ENCODE measurements at places on chromosomes 5 and 9.

- no peak for DNase-seq
Measured at GRCh38 chr9:131197160-131197911, 72.0 kb downstream of the NUP214 start.

GRCh38 chr9:69455311-69455710 is 130.3 kb downstream of the ENTREP1 start:
- no peak for DNase-seq

GRCh38 chr9:130010151-130010988 is 32.6 kb downstream of the FNBP1 start:
- DNase-seq: no peak

- no peak for DNase-seq
Measured at GRCh38 chr5:135032999-135033861, 798 bp downstream of the PITX1 start.

GRCh38 chr9:72039532-72039931 is 20.9 kb downstream of the C9orf57 start:
- no peak for DNase-seq

DNA sequence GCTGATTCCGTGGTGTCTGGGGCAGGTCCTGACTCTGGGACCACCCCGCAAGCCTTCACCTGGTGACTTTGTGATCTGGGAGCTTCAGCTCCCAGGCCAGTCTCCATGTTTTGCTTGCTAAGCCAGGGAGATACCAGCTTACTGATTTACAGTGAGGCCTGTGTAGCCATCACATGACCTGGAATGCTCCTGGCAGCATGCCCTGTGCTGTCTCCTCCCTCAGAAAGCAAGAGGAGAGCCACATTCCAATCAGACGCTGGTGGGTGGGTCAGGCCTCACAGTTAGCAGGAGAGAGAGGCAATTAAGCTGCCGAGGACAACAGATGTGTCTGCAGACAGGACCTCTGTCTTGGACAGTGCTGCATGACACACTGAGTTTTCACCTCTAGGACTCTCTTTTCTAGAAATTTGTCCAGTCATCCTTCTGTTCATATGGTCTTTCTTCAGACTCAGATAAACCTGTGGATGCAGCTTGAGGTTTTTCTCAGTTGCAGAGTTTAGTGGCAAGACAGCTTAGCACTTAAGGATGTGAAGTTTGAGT is 24.4 kb upstream of the GRPEL2 start:
- peak; percentile 96 for DNase-seq

GRCh38 chr5:1799110-1799601 is 481 bp downstream of the MRPL36 start:
- DNase-seq: no peak

- no peak for DNase-seq
Measured at GRCh38 chr9:137167747-137168572, 1.9 kb downstream of the LRRC26 start.

DNA sequence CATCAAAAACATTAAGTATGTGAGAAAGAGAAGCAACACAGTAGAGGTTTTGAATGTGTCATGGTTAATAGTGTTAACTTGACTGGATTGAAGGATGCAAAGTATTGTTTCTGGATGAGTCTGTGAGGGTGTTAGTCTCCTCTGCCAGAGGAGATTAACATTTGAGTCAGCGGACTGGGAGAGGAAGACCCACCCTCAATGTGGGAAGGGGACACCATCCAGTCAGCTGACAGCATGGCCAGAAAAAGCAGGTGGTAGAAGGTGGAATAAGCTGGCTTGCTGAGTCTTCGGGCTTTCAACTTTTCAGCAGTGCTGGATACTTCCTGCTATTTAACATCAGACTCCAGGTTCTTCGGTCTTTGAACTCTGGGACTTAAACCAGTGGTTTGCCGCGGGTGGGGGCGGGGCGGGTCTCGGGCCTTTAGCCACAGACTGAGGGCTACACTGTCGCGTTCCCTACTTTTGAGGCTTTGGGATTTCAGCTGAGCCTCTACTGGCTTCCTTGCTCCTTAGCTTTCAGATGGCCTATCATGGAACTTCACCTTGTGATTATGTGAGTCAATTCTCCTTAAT is 309.9 kb upstream of the ST8SIA4 start:
- DNase-seq: no peak

DNA sequence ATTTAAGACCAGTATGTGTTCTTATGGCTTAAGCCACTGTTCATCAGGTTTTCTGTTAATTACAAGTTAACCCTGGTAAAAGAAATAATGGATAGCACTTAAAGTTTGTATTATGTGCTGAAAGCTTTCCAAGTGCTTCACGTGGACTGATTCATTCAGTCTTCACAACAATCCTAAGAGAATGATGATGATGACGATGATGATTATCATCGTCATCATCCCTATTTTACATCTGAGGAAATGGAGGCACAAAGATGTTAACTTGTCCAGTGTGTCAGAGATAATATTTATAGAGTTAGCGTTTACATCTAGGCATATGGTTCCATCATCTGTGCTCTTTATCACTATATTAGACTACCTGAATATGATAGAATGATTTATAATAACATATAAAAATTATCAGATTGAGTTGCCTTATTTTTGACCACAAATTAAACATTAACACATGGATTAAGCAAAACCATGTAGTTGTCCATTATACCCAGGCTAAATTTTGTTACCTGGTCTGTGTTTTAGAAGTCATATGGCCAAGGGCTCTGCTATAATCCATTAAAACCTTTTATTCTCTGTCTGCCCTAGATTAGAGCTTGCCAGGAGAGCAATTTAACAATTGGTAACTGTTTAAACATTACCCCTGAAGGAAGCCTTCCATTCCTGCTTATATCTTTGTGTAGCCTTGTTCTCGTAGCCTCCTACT is 102.3 kb upstream of the MAP3K1 start:
- no peak for DNase-seq

GRCh38 chr9:107650995-107651394 is 161.4 kb upstream of the KLF4 start:
- DNase-seq: no peak

DNA sequence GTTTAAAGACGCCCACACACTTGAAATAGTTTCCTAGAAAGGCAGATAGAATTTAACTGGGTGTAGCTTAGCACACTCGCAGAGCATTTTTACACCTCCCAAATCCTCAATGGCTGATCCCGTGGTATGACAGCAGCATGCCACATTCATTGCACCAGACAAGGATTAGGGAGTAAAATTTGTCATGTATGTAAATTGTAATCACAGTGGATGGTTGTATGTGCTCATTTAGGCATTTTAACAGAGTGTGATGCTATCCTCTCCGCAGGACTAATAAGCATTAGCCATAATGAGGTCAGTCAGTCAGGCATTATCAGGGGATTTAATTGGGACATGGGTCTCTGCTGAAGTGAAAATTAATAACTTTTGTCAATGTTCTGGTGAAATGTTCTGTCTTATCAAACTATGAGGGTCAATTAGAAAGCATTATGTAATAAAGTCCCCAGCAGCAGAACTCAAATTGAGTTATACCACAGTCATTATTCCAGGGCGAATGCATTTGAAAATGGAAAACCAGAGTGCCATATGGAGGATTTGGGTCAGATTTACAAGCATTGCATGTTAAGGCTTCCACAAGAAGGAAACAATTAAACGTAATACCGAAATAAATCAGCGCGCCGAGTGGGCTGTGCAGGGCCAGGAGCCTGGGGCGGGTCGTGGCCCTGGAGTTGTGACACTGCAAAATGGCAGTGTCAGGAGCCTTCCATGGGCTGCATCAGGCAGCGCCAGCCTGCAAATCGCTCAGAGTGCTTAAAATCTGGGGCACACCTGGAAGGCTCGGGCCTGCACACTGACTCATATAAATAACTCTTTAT is 602.2 kb downstream of the BNC2 start:
- peak; percentile 25 for DNase-seq

DNA sequence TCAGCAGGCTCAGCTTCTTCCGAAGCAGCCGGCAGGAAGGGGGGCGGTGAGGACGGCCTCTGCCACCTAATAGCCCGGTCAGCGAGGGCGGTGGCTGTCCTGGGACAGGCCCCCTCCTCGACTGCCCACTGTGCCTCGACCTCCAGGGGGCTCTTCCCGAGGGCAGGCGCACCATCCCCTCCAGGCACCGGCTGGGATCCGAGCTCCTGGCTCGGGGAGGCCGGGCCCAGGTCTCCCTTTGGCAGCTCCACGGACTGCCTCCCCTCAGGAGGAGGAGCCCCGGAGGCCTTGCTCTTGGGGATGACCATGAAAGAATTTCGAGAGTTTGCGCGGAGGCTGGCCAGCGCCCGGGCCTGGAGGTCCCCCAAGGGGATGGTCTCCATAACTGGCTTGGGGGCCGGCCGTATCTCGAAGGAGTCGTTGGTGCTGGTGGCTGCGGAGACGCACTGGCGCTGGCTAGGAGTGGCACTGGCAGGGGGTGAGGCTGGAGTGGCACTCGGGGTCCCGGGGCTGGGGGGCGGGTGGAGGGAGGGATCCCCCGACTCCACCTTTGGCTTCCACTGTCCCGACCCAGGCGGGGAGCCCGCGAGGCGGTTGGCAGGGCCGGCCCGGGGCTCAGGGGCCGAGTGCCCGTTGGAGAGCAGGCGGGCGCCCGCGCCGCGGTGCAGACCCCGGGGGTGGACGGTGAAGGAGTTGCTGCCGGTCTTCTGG is 975 bp downstream of the TPRN start:
- DNase-seq: no peak

GRCh38 chr5:73298772-73299630 is 126.0 kb downstream of the TMEM174 start:
- DNase-seq: peak; percentile 68

GRCh38 chr9:134899818-134900217 is 17.9 kb downstream of the FCN1 start:
- no peak for DNase-seq

DNA sequence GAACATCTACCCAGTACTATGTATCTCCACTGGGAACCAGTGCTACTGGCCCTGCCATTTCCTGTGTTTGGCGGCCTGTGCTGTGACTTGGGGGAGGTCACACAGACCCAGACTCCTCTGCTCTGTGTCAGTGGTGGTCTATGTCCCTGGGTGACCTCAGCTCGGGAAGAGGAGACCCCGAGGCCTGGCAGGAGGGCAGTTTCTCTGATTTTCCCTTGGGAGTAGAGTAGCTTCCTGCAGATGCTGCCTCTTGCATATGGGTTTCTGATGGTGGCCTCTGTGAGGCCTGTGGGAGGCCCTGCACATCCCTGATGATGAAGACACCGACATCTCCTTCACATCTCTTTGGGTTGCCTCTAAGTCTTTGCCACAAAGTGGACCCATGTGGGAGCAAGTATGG is 13.0 kb upstream of the SMIM32 start:
- DNase-seq: no peak

DNA sequence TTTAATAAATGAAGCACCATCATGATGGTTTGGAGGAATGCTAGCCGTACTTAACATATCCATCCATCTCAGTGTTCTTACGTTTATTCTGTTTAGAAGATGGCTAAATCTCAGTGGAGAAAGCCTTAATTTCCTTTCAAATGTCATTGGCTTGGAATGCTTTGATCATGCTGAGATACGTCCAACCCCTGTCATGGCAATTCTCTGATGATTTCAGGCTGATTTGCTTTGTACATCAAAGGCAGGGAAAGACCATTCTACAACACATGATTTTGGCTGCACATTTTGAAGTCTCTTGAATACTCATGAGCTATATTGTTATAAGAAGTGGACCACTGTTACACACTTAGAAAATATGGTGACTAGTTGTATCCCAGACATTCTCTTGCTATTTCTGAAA is 1048.4 kb downstream of the MAT2B start:
- no peak for DNase-seq

GRCh38 chr9:37549527-37549926 is 26.7 kb downstream of the FBXO10 start:
- no peak for DNase-seq

GRCh38 chr5:151686674-151687407 is at the start of gene SPARC:
Gene SPARC, minus strand, starts transcription at chr5:151686915. Its CDS starts 10,727 bp downstream, at chr5:151676188.
- peak; percentile 98 for DNase-seq

- DNase-seq: peak; percentile 26
Measured at GRCh38 chr5:43555895-43556606, 826 bp downstream of the PAIP1 start.

DNA sequence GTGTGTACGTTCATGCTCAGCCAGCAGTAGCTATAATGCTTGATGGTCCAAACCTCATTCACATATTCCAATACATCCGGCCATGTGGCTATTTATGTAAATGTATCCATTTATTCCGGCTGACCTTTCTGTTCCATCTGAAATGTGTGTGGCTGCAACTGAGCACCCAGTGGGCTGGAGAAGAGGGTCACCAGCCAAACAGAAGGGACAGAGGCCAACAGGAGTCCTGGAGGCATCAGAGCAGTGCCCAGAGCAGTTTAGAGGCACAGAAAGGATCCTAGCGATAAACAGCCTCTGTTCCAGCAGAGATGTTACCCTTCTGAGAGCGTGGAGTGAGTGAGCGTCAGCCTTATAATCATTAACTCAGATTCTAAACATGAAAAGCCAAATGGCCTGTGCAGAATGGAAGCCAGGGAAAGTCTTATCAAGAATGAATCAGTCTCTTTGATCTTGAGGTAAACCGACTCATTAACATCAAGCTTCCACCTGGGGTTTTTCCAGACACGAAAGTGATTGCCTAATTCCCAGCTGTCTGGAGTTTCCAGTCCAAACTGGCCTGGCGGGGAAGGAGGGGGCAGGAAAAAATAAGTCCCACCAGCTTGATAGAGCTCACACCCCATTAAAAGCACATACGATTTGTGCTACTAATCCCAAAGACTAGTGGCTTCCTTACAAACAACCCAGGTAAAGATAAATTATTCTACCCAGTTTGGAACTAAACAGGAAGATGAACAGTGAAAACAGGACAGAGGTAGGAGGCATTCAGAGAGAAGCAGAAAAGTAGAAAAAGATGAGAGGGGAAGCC is 55.7 kb downstream of the SUSD1 start:
- DNase-seq: no peak

- DNase-seq: peak; percentile 95
Measured at GRCh38 chr9:2809692-2810419, 34.0 kb downstream of the PUM3 start.

DNA sequence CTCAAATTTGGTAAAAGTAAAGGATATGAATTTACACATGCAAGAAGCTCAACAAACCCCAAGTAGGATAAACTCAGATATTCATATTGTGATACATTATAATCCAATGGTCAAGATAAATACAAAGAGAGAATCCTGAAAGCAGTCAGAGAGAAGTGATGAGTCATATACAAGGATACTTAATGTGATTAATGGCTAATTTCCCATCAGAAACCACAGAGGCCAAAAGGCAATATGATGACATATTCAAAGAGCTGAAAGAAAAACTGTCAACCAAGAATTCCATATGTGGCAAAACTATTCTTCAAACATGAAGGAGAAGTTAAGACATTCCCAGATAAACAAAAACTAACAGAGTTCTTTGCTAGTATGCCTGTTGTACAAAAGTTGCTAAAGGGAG is 19.5 kb upstream of the IRF1 start:
- peak; percentile 87 for DNase-seq

DNA sequence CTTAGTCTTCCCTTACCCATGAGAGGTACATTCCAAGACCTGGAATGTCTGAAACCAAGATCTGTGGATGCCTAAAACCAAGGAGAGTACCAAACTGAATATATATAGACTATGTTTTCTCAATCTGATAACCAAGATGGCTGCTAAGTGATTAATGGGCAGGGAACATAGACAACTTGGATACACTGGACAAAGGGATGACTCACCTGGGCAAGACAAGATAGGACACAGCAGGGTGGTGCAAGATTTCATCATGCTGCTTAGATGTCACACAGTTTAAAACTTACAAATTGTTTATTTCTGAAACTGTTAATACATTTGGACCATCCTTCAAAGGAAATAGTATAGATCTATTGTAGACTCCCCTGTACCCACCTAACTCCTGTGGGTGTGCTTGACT is 130.9 kb downstream of the HTR1A start:
- no peak for DNase-seq
